ENCODE measurements at places on chromosomes 2 and 18.

DNA sequence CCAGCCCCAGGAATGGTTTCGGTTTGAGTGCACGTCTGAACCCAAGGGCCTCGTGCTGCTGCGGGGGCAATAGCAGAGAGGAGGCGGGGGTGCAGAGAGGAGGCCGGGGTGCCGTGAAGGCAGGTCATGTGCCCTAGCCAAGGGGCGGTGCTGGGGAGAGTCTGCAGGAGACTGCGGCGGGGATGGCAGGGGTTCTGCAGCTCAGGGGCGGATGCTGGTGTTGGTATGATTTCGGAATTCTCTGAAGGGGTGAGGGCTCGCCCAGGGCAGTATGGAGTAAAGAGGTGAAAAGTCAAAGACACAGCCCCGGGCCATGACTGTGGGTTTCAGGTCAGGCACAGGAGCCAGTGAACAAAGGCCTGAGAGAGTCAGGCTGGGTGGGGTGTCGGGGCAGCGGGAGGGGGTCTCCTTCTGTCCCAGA lies 186.5 kb upstream of the HDAC4 start:
- DNase-seq: no peak

- DNase-seq: no peak
These were observed 14.8 kb downstream of the ZAP70 start for GRCh38 chr2:97728091-97728731.

DNA sequence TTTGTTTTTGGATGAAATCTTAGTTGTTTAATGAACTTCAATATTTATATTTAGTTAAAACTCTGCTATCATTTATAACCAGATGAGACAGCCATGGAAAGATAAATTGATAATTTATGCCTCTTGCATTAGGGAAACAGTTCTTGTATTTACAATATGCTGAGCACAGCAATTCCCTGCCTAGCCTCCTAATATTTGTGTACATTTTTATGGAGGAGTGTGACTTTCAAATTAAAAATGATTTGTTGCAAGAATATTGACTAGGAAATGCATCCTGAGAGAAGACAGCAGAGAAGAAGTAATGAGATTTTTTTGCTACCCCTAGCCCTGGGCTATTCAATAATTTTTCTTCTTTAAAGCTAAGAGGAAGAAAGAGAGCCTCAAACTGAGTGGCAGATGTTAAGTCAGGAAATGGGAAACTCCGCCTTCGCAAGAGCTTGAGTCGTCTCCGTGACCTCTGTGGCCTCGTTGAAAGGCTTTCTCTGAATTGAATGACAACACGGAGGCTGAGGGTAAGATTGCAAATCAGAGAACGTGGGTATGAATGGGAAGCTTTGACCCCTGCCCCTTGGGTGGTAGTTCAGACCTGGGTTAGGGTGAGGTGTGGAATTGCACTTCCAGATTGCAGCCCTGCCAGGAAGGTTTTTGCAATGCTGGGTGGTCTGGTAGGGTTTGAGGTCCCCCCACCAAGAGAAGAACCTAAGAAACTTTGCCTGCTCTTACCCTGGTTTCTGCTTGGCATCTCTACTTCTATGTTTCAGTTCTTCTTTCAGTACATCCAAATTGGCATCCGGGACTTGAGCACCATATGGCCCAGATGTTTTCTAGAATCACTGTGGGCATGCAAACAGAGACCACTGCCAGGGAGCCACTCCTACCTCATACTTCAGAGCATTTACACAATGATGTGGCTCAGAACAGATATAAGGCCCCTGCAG lies 210.3 kb upstream of the RBMS1 start:
- DNase-seq: no peak

- DNase-seq: no peak
These were observed 1.7 kb downstream of the ALLC start for GRCh38 chr2:3659447-3660432.

GRCh38 chr2:239000089-239000488 lies 152.2 kb downstream of the TWIST2 start:
- DNase-seq: no peak

- DNase-seq: no peak
These were observed 126.9 kb downstream of the KCNS3 start for GRCh38 chr2:18005411-18005810.

Measured in GOT3 (cell line).